NCI-H187 (cell line): ENCODE measurements at places on chromosomes 13 and 19.
A peak's percentile ranks its signal among the peaks of the same experiment; 100 is the strongest.

GRCh38 chr19:33241530-33242101 lies 16.0 kb upstream of the SLC7A10 start:
- no peak for DNase-seq

DNA sequence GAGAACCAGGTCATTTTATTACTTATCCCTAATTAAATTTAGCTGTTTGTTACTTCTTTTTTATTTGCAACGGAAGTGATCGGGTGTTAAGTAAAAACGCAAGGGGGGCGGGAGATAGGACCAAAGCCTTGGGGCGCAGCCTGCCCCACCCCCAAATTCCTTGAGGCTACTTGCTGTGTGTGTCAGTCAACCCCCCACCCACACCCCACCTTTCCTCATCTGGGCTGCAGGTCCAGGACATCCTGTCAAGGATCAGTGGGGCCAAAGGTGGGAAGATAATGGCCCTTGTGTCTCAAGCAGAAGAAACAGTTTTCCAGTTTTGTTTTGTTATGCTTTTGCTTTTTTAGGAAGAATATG lies 1.2 kb upstream of the FOXO1 start:
- DNase-seq = no peak

GRCh38 chr19:8490395-8490760 lies 12.1 kb downstream of the PRAM1 start:
- DNase-seq = no peak

GRCh38 chr13:50993934-50994333 lies 84.3 kb downstream of the RNASEH2B start:
- no peak for DNase-seq

- DNase-seq = no peak
Observed at GRCh38 chr13:97640268-97640667, 206.3 kb downstream of the RAP2A start.

- DNase-seq = no peak
Observed at GRCh38 chr13:27052551-27053208, 118.9 kb downstream of the USP12 start.

DNA sequence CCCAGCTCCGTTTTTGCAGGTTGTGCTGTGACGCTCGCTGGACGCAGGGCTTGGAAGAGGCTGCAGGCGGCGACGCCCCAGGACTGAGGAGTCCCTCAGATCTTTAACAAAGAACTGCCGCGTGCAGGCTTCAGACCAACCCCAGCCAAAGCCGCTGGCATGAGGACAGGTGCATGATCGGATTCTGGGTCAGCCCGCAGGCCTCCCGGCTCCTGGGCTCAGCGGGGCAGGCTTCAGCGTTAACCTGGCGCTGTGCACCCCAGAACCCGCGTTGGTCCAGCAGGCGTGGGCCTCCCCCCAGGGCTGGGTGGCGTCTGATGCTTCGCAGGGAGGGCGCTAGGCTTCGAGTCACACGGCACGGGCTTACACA lies 920 bp upstream of the TIMM13 start:
- peak; percentile 63 for DNase-seq

- DNase-seq = no peak
Observed at GRCh38 chr13:56735537-56735942, 405.2 kb upstream of the PRR20A start.

DNA sequence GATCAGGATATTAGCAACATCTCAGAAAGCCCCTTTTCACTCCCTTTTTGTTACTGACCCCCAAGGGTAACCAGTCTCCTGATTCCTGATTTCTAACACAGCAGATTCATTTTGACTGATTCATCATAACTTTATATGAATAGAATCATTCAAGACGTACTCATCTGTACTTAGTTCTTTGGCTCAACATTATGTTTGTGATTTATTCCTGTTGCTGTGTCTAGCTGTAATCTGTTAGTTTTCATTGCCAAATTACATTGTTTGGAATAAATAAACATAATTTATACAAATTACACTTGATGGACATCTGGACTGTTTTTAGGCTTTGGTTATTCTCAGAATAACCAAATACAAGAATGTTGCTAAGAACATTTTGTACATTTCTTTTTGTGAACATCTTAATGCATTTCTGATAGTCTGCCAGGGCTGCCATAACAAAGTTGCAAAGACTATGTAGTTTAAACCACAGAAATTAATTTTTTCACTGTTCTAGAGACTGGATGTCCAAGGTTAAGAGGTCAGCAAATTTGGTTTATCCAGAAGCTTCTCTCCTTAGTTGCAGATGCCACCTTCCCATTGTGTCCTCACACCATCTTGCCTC lies 62.8 kb upstream of the EDNRB start:
- no peak for DNase-seq

GRCh38 chr19:29610213-29610573 lies 4.1 kb downstream of the POP4 start:
- DNase-seq = no peak

GRCh38 chr19:19835560-19836038 lies 14.0 kb upstream of the ZNF506 start:
- no peak for DNase-seq

- no peak for DNase-seq
Observed at GRCh38 chr13:41061914-41062837, 867 bp downstream of the WBP4 start.

DNA sequence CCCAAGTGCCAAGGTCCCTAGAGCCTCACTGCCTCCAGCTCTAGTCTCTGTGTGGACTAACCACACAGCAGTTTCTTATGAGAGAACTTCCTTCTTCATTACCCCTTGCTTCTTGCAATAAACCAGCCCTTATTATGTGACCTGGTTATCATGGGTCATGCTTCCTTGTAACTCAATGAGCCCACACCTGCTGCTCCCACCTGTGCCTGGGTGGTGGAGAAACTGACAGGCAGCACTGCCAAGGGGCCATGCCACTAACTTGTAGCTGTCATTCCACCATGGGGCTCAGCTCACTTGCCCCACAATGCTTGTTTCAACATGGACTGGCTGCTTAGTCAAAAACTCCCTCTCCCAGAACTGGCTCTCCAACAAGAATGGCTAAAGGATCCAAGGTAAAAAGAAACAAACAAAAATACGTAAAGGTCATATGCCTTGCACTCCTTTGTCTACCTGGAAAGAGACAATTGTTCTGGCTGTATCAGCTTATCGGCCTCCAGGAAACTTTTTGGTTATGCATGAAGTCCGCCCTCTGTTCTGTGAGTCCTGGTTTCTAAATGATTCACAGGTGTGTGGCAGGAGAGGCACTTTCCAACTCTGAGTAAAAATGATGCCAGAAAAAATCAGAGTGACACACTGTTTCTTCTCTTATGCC lies 446.4 kb downstream of the COG6 start:
- no peak for DNase-seq

GRCh38 chr13:28058866-28059613 lies 41.3 kb downstream of the FLT3 start:
- no peak for DNase-seq

DNA sequence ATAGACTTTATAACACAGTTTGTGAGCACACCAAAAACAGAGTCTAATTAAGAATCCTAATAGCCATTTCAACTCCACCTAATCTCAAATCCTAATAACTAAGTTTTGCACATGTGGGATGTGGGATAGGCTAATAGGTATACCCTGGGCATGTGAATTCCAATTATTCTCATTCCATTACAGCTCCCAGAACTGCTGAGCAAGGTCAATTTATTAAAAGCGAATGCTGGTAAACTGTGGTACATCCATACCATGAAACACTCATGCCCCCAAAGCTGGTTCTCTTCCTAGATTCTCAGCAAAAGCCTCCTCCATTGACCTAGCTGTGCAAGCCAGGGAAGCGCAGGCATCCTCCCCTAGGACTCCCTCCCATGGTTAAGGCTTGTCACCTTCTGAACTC lies 113.8 kb downstream of the USP12 start:
- DNase-seq = no peak

- DNase-seq = no peak
Observed at GRCh38 chr13:73168953-73169401, 110.2 kb downstream of the KLF5 start.

DNA sequence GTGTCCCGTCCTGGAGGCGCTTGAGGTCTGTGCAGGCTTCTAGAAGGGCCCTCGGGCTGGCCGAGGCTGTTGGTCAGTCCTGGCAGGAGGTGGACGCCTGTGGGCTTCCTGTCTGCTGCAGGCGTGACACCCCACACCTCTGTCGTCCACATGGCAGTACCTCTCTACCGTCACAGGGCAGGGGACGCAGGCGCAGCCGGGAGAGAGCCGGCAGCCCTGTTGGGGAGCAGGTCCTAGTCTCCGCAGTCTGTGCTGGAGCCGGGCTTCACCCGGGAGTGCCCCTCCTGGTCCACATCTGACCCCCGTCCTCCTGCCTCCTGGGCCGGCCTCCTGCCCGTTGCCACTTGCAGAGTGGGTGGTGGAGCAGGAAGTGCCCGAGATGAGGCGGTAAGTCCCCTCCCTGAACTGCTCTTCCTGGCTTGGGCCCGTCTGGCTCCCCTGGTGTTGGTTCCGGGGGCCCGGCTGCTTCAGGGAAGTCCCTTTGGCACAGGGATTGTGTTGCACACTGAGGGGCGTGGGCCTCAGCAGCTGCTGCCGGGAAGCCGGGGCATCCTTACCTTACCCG lies 106.0 kb downstream of the KDM4B start:
- no peak for DNase-seq

DNA sequence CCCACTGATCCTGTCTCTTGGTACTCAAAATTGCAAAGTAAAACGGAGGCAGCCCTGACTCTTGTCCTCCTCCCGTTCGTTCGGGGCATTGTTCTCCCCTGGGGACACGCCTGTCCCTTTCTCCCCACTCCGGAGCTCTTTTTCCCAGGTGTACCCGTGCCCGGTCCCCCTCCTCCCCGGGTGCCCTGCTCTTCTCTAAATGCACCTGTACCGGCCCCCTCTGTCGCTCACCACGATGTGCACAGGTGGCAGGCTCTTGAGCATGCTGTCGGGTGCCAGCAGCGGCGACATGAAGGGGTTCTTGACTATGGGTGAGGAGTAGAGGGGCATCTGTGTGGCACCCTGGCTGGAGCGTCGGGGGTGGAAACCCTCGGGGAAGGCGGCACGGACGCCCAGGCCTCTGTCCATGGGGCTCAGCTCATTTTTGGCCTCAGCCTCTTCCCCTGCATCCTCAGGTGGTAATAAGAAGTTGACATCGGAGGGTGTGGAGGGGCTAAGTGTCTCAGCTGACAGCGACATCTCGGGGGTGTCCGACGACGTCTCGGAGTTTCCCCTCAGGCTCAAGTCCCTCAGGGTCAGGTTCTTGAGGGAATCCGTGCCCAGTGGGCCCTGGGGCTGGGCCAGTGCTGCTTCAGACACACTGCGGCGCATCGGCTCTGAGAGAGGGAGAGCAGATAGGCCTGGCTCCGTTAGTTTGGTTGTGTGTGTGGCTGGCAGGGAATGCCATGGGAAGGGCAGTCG lies 12.4 kb upstream of the CNFN start:
- DNase-seq = no peak

DNA sequence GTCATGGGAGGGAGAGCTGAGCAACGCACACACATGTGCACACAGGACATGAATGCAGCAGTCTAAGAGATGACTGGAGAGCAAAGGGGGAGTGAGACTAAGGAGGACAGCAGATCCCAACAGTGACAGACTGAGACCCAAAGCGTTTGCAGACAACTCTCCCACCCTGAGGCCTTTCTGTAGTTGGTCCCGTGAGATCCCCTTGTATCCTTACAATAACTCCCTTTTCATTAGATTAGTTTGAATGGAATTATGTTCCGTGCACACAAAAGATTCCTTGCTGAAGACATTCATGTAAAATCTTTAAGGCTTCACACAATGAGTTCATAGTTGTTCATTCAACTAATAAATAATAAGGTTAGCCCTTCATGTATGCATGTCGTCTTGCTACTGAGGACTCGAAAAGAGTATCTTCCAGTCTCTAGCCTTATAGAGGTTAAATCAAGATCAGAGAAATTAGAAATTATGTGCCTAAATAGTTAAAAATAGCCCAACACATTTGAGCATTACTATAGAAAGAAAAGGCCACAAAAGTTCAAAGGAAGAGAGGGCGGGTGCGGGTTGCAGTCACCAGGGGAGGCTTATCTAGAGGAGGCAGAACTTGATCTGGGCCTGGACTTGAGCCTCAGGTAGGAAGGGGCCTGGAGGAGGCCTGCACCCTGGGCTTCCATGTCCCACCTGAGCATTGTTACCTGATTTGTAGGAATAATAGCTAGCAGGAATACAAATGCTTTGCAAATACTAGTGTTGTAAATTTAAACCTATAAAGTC lies 3.1 kb upstream of the GTF3A start:
- no peak for DNase-seq

- no peak for DNase-seq
Observed at GRCh38 chr13:67267136-67267535, 37.0 kb upstream of the PCDH9 start.

DNA sequence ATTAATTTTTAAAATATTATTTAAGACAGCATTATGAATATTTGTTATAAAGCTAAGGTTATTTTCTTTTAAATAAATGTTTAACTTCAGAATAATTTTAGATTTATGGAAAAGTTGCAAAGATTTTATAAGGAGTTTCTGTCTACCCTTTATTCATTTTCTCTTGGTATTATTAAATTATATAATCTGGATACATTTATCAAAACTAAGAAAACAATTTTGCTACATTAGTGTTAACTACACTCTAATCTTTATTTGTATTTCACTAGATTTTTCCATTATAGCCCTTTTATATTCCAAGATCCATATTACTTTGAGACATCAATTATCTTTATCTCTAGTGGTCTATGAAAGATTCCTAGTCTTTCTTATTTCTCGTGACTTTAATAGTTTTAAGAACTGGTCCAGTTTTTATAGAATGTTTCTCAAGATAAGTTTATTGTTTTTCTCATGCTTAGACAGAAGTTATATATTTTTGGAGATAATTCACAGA lies 1243.7 kb upstream of the PCDH9 start:
- DNase-seq = no peak

- no peak for DNase-seq
Observed at GRCh38 chr13:110135977-110136597, 170.9 kb downstream of the COL4A1 start.

DNA sequence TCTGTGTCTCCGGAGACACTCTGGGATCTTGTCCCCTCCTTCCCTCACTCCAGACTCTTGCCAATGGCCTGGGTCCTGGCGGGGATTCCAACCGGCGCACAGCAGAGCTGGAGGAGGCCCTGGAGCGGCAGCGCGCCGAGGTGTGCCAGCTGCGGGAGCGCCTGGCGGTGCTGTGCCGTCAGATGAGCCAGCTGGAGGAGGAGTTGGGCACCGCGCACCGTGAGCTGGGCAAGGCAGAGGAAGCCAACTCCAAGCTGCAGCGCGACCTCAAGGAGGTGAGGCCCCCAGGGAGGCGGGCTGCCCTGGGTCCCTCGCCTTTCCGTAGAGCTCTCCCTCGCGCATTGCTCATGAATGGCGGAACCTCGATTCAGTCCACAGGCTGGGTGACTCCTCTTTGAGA lies 11.0 kb downstream of the PPFIA3 start:
- no peak for DNase-seq

DNA sequence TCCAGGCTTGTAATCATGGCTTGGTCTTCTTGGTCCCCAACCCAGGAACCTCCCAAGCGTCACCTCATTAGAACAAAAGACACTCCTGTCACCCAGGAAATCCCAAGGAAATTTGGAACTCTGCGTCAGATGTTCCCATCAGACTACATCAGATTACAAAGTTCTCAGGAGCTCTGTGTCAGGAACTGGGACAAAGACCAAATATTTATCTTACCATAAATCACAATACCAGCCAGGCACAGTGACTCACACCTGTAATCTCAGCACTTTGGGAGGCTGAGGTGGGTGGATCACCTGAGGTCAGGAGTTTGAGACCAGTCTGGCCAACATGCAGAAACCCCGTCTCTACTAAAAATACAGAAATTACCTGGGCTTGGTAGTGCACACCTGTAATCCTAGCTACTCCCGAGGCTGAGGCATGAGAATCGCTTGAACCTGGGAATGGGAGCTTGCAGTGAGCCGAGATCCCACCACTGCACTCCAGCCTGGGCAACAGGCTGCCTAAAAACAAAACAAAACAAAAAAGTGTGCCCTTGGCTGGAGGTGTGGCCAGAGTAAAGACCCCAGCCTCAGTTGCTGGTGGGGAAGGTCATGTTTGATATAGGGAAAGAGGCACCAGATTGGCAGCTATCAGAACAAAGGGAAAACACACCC lies 16.7 kb upstream of the CCDC124 start:
- no peak for DNase-seq
